Aorta (tissue), 5 donors: ENCODE measurements at places on chromosomes 6 and 20. TPM values are rescaled to one million over a fixed set of nuclear protein-coding genes. Genes with fewer than 3 reads are reported as not detected.

The PSORS1C1 gene
- total RNA-seq, result 4.3 TPM

- no peaks in the 10 kb centered on the region for H3K4me1 ChIP-seq
- H3K36me3 ChIP-seq, result no peaks in the 10 kb centered on the region
- DNase-seq, result no peak
- no peak overlapping the region for H3K27ac ChIP-seq
- no peak overlapping the region for H3K4me3 ChIP-seq
- H3K27me3 ChIP-seq, result peaks cover 8% of the 10 kb centered on the region
Measured at GRCh38 chr20:2778602-2779321, 21.7 kb downstream of the CPXM1 start.

DNA sequence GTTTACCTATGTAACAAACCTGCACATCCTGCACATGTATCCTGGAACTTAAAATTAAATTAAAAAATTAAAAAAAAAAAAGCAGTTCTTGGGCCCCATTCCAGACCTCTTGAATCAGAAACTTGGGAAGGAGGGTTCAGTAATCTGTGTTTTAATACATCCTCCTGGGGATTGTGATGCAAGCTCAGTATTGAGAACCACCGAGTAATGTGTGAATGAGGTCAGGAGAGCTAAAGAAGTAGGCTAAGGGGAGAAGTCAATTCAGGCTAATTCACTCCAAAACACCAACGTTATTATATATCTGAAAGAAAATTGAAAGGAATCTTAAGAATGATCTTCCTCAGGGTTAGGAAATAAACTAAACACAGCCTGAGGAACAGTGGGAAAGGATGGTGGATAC is 120.4 kb downstream of the RNF144B start:
- H3K27me3 ChIP-seq, result no peaks in the 10 kb centered on the region
- H3K36me3 ChIP-seq, result no peaks in the 10 kb centered on the region
- no peak overlapping the region for H3K27ac ChIP-seq
- no peak overlapping the region for H3K4me3 ChIP-seq
- H3K4me1 ChIP-seq, result no peaks in the 10 kb centered on the region

The EGFL8 gene
- total RNA-seq, result 20.7 TPM
